ENCODE measurements at places on chromosomes 13 and 19.

DNA sequence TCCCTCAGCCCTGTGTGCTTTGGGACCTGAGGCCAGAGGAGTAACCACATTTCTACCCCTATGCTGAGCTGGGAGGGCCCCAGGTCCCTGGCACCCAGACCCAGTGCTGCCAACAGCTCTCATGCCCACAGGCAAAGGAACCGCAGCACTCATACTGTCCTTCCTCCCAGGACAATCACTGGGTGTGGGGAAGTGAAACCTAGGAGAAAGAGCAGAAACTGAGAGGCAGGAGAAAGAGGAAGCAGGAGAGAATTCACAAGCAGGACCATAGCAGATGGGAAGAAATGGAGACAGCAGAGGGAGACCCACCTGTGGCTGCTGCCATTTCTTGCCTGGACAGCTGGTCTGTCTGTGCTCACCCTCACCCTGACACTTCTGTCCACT, 18.9 kb downstream of the CCDC97 start:
- no peak for DNase-seq

- DNase-seq: no peak
Measured at GRCh38 chr19:55111238-55111831, 6.1 kb downstream of the PPP1R12C start.

GRCh38 chr19:35740108-35740422, 2.2 kb downstream of the IGFLR1 start:
- DNase-seq: no peak

- no peak for DNase-seq
Measured at GRCh38 chr13:51599444-51600176, 15.3 kb downstream of the WDFY2 start.

DNA sequence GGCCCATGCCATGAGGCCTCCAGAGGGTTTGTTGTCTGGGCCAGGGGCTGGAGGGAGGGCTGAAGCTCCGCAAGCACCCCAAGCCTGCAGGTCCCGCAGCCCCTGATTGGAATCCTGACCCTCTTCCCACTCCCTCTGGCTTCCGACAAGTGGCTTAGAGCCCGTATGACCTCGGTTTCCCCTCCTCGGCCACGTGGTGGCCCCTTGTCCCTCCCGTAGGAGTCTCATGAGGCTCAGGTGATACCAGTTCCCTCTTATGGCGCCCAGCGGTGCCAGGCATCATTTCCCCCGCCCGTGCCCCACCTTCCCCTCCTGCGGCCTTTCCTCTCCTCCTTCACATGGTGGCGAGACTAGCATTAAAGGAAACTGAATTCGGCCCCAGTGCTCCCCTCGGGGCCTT, 6.1 kb downstream of the THOP1 start:
- DNase-seq: no peak

DNA sequence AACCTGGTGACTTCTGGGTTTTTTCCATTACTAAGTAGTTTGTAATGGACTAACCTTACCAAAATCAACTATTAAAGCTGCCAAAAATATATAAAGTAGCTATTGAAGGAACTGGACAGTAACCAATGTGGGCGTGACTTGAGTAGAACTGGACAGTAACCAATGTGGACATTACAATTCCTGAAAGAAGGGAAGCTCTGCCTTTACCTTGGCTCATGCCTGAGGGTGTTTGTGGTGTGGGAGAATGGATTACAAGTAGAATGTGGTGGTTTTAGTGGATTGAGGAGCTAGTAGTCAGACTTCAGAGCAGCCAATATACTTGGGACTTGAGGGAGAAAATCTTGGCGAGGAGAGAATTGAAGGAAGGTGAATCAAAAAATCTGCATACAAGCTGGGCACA, 17.5 kb downstream of the LRRC63 start:
- DNase-seq: no peak

- DNase-seq: peak; percentile 73
Measured at GRCh38 chr19:32406161-32407003, 812 bp downstream of the DPY19L3 start.

DNA sequence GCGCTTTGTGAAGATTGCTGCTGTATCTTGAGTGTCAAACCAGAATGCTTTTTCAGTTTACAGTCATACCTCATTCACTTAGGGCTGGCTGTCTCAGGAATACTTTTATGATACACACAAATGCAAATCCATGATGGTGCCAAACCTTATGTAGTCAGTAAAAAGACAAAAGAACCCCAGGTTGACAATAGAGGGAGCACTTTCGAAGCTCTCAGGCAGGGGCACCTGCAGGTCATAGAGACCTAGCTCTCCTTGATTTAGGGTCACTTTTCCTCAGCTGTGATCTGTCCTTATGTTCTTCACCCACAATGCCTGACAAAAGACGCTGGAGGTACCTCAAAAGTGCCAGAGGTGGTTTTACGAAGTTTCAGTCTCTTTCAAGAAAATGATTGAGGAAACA, 172.2 kb downstream of the DNAJC15 start:
- DNase-seq: no peak

DNA sequence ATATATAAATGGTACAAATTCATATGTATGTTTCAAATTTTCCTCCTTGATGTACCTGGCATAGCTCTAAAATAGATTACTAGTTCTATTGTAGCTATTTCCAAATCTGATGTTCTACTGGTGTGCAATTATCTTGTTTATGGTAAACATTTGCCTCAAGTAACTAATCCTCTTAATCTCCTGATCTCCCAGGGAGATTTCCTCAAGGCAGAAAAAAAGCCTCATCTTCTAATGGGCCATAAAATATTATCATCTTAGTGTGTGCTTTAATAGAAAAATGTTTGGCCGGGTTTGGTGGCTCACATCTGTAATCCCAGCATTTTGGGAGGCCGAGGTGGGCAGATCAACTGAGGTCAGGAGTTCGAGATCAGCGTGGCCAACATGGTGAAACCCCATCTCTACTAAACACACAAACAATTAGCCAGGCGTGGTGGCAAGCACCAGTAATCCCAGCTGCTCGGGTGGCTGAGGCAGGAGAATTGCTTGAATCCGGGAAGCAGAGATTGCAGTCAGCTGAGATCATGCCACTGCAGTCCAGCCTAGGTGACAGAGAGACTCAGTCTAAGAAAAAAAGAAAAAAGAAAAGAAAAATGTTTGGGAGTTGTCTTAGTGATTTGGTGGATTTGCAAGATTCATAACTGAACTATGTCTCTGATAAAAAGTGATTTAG, 498.9 kb upstream of the SLITRK5 start:
- no peak for DNase-seq

Data from right kidney (tissue), 9 donors.